ENCODE measurements at places on chromosomes 5 and 9.

GRCh38 chr9:135090547-135090946 is 3.1 kb downstream of the OLFM1 start:
- no peak for DNase-seq

GRCh38 chr9:68966496-68966944 is 47.4 kb downstream of the PRKACG start:
- DNase-seq: no peak

DNA sequence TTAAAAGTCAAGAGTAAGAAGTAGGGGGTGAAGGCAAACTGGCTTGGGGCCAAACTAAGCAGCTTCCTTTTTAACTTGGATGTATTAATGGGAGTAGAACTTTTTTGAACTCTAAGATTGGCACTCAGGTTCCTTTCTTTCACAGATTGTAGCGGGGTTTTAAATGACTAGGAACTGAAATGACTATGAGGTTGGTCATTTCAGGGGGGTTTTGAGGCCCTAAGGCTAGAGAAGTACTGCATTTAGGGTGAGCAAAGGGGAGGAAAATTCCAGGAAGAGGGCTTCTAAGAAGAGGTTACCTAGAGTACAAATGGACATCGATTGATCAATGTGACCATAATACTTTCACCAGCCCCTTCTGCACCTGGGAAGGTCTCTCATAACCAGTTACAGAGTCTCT is 381.8 kb downstream of the MLLT3 start:
- no peak for DNase-seq

DNA sequence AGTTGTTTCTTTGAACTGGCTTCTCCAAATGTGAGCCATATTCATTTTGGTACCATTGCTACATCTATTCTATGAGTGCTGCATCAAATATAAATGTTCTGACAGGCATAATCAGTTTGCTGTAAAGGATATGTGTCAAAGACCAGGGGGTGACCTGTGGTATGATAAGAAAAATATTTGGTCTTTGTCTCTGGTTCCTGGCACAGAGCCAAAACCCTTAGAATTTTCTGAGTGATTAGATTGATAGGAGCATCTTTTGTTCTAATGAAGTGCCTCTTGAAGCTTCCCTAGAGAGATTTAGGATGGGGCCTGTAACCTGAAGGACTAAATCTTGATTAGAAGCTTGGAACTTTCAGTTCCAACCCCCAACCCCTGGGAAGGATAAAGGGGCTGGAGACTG is 256.3 kb downstream of the NNT start:
- no peak for DNase-seq

DNA sequence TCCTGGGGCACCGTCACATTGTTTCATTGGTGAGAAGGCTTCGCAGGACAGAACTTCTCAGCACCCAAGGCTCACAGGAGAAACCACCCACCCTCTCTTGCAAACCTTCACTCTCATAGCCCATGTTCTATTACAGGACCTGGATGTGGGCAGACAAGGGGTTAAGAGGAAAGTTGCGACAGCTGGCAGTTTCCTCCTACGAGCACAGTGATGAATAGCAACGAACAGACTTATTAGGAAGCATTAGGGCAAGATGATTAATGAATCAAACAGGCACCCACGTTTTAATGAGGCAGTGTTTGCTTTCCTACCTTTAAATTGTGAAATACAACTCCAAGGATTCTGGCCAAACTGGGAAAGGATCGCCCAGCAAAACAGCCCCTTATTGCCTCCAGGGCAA is 339.3 kb downstream of the DRD1 start:
- DNase-seq: no peak

DNA sequence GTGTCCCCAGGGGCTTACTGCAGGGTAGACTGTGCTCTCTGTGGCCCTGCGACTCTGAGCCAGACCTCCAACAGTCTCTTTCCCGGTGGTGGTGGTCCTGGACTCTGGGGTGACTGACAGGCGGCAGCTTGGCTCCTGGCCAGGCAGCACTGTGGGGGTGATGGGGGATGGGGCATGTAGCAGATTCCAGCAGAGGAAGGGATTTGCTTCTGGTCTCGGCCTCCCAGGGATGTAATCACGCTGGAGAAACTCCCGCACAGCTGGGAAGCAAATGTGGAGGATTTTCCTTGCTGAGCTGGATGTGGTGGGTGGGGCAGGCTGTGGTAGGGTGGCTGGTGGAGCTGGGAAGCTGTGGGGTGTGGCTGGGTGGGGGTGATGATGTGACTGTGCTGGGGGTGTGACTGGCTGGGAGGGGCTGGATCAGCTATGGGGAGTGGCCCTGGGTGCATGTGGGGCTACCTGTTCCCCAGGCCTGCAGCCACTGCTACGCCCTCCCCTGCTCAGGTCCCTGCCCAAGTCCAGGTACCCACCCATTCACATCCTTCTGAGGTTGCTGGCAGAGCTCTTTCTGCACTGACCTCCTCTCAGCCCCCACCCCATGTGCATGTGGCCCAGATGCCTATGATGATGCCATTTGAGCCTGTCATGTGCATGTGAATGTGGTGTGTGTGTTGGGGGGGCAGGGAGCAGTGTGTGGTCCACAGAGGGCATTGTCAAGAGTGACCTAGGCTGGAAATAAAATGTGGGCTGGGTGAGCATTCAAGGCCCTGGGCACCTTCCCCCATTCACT is 3.8 kb downstream of the NDST1 start:
- no peak for DNase-seq

DNA sequence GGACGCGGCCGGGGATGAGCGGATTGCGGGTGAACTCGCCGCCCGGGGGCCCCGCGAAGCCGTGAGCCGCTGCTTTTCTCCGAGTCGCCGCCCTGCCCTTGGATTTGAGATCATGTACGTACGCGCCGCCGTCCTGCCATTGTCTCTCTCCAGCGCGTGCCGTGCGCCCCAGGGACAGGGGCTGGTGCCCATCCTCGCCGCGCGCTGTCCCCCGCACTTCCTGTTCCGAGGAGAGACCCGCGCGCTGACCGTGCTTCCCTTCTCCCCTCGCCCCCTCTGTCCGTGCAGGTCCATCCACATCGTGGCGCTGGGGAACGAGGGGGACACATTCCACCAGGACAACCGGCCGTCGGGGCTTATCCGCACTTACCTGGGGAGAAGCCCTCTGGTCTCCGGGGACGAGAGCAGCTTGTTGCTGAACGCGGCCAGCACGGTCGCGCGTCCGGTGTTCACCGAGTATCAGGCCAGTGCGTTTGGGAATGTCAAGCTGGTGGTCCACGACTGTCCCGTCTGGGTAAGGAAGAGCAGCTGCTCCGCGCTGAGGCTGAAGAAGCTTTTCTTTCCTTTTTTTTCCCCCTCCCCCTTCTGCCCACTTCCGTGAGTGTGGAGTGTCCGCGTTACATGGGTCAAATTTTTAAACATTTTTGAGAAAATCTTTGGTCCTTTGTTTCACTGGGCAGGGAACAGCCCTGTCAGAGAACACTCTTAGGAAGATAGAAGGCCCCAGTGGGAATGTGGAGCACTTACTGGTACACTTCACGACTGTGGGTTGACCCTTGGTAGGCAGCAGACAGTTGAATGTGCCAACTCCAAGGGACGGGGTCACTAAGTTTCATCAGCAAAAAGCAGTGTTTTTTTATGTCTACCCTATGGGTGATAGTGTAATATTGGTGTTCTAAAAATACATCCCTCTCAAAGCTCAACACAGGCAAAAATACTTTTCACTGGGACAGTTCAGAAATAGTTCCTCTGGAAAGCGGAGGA is 727 bp downstream of the RHOBTB3 start:
- peak; percentile 59 for DNase-seq

DNA sequence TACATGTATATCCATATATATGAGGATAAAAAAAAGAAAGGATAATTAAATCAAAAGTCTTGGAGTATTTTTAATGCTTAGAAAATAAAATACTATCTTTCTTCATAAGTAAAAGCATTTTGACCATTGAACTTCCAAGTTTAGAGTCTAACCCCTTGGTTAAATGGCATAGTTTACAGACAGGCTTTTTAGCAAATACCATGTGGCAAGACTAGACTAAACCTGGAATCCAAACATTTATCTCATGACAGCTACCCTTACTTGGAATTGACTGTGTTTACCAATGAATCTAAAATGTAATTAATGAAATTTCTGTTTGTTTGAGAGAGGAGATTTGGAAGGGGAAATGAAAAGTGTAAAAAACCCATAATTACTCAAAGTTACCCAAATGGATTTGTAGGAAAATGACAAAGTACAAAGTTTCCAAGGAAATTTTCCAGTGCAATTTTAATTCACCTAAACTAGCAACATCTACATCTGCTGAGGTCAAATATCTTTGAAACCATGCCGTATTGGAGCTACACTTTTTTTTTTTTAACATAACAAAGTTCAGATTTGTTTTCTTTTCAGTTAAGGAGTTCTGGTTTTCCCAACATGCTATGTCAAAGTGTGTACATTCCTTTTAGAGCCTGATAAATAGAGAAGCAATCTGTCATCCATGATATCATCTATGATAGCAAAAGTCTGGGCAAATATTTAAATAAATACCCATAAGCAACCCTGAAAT is 272.1 kb upstream of the DAB2 start:
- no peak for DNase-seq

- no peak for DNase-seq
Measured at GRCh38 chr5:163893281-163893680, 387.9 kb downstream of the MAT2B start.

- DNase-seq: peak; percentile 43
Measured at GRCh38 chr9:26326563-26326962, 566.0 kb downstream of the CAAP1 start.

DNA sequence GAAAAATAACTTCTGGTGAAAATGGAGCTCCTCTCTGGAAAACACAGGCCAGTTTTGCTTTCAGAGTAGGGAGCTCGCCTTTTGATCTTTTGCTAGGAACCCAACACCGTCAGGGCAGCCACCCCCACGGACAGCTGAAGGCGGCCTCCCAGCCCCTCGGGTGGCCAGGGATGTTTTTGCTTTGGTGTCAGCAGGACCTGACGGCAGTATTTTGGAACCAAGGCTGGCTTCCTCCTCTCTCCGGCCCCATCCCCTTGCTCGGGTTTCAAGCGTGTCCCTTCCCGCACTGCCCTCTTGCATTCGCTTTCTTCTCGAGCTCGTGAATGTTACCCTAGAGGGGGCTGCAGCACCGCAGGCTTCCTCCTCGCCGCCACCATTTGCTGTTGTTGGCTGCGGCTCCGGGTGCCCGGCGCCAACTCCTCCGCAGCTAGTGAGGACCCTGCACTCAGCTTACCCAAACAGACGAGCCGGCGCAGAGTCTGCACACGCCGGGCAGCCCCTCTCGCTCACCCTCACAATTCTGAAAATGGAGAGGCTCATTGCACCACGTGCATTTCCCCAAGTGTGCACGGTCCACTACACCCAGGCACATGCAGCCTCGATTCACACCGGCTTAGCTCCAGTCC is 35.5 kb upstream of the ADAMTSL1 start:
- DNase-seq: peak; percentile 29

- no peak for DNase-seq
Measured at GRCh38 chr5:42798284-42799240, 13.1 kb downstream of the SELENOP start.

GRCh38 chr9:115651461-115651860 is 502.1 kb upstream of the PAPPA start:
- DNase-seq: no peak

- DNase-seq: no peak
Measured at GRCh38 chr9:11457825-11458790, 845.3 kb upstream of the PTPRD start.

DNA sequence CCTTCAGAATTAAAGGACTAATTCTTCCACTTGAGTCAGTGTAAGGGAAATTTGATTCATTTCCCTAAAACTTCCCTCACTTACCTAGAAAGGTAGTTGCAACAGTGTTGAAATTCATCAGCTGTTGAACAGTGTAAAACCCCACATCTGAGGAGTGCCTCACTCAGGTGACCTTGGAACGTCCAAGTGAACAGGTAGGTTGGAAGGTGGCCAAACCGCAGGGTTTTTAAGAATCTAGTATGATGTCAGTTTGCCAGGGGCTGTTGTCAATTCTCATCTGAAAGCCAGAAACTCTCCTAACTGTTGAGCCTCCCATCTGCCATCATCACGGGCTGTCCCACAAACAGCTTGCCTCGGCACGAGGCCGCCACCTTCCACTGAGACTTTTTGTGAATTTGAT is 105.7 kb downstream of the TMEM174 start:
- DNase-seq: no peak

GRCh38 chr9:127194881-127195713 is 69.5 kb upstream of the GARNL3 start:
- no peak for DNase-seq

- no peak for DNase-seq
Measured at GRCh38 chr9:131233995-131234394, 42.3 kb downstream of the FAM78A start.

DNA sequence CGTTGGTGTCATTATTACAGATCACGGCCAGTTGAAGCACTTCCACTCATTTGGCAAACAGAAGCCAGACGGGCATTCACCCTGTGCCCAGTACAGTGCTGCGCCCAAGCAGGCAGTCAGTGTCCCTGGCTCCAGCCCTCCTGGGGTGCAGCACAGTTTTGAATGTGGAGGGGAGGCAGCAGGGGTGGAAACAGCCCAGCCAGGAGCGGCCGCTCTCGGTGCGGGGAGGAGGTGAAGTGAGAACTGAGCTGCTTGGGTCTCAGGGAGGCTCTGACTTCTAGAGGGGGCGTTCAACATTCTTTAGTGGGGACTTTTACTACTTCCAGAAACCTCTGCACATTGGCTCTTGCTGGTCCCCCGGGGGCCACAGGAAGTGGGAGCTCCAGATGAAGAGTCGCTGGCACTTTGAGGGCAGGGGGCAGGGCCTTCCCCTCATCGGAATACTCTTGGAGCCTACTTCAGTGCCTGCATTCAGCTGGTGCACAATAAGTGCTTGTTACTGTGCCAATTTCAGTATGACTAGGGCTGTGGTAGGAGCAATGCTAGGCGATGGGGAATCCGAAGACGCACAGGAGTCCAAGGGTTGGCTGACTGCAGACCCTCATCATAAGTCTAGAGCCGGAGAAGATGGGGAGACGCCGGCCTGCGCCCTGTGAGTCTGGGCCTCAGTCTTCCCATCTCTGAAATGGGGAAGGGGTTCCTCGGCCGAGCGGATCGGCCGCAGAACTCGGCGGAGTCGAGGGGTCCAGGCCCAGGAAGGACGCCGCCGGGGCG is 492 bp upstream of the NEK6 start:
- no peak for DNase-seq

DNA sequence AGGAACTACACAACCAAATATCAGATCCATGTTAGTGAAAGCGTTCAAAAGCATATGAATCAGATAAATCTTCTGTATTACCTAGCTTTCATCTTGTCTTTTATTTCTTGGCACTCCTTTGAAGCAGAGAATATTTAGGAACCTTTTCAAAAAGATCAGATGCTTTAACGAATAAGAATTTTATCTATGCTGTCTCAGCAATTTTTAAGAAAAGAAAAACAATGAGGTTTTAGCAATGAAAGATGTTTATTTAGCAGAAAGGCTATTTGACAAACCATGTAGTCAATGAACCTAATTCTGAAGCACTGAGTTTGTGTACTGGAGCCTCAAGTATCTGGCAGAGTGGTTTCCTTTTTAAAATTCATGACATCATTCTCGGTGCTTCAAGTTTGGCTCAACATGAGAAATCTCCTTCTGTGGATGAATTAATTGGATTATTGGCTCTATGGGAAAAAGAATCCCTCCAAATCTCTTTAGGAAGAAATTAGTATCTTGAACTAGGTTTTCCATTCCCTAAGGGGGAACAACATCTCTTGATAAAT is 534.7 kb downstream of the CAAP1 start:
- no peak for DNase-seq

- no peak for DNase-seq
Measured at GRCh38 chr5:6279607-6280006, 98.7 kb downstream of the MED10 start.

All from neural crest cell (in vitro differentiated cells).